Activated CD4-positive, alpha-beta T cell treated with anti-CD3 and anti-CD28 coated beads for 1 hour (primary cell): ENCODE measurements at places on chromosomes 7 and 10.

DNA sequence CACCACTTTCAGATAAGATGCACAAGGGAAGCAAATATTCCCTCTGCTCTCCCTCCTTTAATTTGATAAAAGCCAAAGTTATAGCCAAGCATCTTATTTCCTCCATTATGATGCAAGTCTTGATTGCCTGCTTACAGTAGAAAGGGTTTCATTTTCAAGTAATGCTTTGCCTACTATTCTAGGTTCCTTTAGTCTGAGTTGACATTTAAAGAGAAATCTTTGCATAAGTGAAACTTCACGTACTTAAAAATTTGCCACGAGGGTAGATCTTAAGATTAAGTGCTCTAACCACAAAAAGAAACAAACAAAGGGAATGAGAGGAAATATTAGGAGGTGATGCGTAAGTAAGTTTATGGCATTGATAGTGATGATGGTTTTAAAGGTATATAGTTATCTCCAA is 78.1 kb upstream of the VWDE start:
- DNase-seq: no peak

- no peak for DNase-seq
Observed at GRCh38 chr10:554182-554848, 135.2 kb downstream of the DIP2C start.

DNA sequence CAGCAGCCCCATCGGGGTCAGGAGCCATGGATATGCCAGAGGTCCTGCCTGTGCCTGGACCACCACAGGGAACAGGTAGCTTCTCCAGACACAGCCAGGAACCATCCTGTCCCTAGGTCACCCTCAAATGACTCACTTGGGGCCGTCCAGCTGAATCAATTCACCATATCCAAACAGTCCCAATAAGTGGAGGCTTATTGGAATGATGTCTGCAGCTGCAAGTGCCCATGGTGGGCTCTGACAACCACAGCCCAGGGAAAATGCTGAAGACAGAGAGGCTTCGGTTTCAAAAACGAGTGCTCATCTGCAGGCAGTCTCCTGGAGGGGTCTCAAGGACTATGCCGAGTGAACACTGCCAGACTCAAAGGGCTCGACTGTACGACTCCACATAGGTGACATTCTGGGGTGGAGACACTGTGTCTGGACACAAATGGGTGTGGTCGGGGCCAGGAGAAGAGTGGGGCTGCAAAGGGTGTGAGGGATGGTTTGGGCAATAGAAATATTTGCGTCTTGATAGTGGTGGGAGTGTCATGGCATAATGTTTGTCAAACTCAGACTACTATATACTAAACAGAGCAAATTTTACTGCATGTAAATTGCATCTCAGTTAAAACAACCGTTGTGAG is 204.8 kb downstream of the TNS3 start:
- no peak for DNase-seq

- DNase-seq: no peak
Observed at GRCh38 chr7:30193336-30193943, 58.7 kb downstream of the MTURN start.

- no peak for DNase-seq
Observed at GRCh38 chr10:75401569-75402485, at the start of gene ZNF503. ZNF503 (minus strand) TSS chr10:75401764; CDS start chr10:75401419, 345 bp downstream.

DNA sequence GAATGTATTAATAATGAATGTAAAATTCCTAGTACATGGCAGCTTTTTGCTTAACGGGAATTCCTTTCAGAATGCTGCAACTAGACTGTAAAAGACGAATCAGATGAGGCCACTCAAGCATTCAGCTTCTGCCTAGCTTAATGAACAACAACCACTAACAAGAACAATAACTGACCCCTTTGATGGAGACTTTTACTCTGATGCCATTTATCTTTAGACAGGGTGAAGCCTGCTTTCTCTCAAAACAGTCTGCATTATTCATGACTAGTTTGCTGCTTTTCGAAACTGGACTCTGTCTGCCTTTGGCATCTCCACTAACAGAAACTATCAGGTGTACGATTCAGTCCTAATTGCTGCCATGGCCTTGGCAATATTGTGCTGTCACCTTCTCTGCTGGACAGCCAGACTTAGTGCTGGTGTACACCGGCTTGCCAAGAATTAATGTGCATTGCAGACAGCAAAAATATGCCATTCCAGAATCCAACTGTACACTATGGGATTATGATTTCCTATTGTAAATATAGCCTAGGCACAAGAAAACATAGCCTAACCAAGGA is 295.5 kb upstream of the CDC14C start:
- DNase-seq: no peak

GRCh38 chr7:151129117-151129959 is 38.2 kb downstream of the GBX1 start:
- DNase-seq: no peak

GRCh38 chr7:47153576-47153975 is 428.3 kb downstream of the TNS3 start:
- DNase-seq: no peak

- no peak for DNase-seq
Observed at GRCh38 chr10:12709000-12709401, 292.5 kb downstream of the CCDC3 start.

DNA sequence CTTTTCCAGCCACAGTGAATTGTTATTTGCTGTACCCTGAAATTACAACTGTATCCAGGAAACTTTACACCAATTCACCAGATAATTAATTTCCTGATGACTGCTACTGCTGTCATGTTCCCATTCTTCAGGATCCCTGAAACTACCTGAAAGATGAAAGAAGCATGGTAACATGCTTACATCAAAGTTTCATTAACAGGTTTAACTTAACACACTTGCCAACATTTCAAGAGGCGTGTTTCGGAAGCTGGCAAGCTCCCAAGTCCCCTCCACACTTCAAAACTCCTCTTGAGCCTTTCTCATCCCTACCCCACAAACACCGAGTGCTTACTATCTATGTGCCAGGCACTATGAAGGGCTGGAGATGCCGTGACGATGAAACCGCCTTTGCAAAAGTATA is 88.6 kb downstream of the MPP7 start:
- DNase-seq: no peak

GRCh38 chr10:30868611-30869010 is 163.1 kb downstream of the ZNF438 start:
- no peak for DNase-seq
